Neural progenitor cell (in vitro differentiated cells): ENCODE measurements at places on chromosomes 3 and 15.

DNA sequence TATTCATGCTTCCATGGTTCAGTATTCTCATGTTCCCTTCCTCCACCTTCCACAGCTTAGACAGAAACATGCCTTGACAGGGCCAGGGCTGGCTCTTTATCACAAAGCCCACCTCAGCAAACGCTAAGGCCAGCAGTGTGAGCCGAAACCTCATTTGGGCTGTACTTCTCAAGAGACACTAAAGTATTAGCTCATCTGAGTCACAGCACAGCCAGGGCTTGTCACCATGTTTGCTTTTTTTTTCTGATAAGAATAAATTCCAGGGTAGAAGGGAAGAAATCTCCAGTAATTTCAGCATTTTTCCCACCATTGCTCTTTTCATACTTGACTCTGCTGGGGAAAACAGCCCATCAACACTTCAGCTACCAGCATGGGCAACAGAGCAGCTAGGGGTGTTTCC lies 95.4 kb downstream of the MYLK start:
- DNase-seq: no peak

DNA sequence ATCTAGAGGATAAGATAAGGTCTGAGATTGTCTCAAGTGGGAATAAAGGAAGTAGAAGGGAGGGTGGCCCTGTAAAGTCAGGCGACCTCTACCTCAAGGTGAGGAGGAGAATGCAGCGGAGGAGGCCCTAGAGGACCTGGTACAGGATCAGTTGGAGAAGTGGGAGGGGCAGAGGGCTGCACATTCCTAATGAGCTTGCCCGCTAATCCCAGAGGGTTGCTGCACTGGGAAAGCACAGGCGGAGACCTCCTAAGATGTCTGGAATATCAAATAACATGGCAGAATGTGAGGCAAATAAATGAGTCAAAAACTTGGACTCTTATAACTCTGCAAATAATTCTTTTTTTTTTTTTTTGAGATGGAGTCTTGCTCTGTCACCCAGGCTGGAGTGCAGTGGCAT lies 30.2 kb upstream of the VPS8 start:
- peak; percentile 73 for DNase-seq

DNA sequence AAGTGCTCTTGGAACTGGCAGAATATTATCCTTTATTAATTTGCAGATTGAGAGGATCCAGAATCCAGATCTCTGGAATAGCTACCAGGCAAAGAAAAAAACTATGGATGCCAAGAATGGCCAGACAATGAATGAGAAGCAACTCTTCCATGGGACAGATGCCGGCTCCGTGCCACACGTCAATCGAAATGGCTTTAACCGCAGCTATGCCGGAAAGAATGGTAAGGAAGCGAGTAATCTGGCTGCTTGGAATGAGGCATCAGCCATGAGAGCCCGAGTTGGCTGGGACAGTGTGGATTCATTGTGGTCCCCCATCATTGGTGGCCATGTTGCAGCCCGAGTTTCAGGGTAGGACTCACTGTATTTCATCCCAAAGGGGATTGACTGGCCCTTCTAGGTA lies 47.1 kb downstream of the PARP14 start:
- DNase-seq: no peak

DNA sequence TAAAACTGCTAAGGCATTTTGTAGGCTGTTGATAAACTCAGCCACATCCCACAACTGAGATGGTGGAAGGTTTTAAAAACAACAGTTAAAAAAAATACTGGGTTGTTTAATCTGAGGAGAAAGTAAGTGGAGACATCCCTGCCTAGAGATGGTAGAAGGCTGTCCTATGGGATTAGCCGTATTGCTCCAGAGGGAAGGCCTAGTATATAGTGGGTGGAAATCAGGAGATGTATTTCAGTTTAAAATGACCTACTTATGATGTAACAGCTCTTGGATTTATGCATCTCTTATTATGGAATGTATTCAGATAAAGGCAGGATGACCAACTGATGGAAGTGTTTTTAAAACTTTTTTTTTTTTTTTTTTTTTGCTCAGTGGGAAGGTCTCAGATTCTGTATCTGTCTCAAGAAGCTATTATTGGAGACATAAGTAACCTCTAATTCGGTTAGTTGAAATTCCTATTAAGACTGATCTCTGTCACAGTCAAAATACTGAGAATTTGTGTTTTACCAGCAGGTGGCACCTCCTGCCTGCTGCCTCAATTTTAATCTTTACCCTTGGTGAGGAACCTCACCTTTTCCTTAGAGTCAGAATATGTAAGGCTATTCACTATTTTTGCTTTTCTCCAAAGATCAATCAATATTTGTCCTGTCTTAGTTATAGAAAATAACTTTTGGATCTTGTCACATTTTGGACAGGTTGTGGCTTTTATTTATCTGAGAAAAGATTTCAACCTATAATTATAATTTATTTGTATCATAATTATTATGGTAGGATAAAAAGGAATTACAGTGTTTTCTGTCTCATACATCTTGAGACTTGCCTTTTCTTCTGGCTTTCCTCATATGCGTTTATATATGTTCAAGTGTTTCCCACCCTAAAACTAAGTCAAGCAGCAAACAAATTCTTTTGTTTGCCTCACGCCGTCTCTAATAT lies 63.0 kb downstream of the VPS8 start:
- DNase-seq: peak; percentile 46

DNA sequence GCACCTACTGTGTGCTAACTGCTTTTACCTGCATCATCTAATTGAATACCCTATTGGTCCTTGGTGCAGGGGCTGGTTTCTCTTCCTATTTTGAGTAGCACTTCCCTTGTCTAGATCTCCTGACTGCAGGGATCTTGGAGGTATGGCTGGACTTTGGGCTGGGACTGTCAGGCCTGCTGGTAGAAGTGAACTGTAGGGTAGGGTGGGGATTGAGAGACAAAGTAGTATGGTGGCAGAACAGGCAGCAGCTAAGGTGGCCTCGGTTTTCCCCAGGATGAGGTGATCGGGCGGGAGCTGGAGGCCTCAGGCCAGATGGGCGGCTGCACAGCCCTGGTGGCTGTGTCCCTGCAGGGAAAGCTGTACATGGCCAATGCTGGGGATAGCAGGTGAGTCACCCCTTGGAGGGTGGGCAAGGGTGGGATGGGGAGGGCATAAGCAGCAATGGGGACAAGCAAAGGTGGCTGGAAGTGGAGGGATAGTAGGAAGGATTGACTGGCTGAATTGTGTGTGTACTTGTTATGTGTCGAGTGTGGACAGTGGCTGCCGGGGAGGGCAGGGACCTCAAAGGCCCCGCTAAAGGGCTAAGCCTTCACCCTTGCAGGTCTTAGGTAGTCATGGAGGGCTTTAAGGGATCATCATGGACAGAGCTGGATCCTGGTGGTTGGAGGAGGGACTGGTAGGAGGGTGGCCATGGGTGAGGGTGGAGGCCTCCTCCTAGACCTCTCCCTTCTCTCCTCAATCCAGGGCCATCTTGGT lies 2.0 kb downstream of the PPM1M start:
- no peak for DNase-seq

DNA sequence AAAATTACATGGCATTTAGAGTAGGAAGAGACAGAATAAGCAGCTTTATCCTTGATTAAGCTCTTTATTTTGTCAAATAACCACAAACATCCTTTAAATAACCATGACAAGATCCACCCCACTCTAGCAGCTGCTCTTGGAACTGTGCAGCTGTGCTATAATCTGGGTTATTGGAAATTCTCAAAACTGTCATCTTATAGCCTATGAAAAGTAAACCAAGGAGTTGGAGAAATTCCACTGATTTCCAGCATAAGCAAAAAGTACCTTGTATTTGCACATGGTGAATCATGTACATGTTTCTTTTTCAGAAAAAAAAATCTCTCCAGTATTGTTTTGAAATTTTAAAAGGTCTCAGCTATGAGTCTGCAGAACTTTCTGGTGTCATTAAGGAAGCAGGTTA lies 88.8 kb upstream of the ABI3BP start:
- no peak for DNase-seq

GRCh38 chr15:77044228-77045042 lies 26.5 kb downstream of the TSPAN3 start:
- DNase-seq: no peak

GRCh38 chr15:81419332-81419943 lies 45.4 kb upstream of the TMC3 start:
- peak; percentile 63 for DNase-seq

DNA sequence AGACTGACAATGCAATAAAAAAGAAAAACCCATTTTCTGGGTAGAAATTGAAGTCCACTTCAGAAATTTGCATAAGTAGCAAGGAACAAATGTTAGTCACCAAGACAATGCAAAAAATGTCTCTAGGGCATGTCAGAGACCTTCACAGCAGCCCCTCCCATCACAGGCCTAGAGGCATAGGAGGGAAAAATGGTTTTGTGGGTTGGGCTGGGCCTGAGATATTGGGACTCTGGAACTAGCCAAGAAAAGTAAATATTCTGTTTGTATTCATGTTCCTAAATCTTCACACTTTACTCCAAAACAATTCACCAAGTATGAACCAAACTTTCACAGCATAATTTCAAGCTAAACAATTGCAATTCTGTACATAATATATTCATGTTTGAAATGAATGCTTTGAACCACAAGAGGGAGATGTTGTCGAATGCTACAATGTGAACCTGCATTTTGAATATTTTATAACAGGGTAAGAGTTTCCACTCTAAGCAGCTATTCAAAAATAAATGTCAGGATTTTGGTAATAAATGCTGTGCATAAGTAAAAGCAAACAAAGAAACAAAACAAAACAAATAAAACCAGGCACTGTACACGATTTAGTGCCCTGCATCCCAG lies 429.2 kb downstream of the OTOL1 start:
- DNase-seq: no peak

DNA sequence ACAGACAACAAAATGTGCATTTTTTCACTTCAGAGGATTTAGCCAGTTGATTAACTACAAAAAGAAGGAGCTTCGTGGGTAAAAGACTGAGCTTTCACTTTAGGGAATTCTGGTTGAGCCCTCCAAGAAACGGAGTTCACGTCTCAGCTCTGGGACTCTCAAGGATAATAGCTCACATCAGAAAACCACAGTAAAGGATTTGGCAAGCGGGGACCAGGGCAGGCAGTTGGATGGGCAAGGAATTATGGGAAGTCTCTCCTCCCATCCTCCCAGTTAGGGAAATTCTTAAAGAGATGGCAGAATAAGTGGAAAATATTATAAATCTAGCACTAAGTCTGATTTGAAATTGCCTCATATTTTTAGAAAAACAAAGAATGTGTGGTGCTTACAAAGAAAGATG lies 188.3 kb upstream of the EOMES start:
- no peak for DNase-seq

- no peak for DNase-seq
These were observed 828.5 kb upstream of the NECTIN3 start for GRCh38 chr3:110243081-110243480.

- no peak for DNase-seq
These were observed 38.4 kb upstream of the SLC6A11 start for GRCh38 chr3:10777627-10778026.

DNA sequence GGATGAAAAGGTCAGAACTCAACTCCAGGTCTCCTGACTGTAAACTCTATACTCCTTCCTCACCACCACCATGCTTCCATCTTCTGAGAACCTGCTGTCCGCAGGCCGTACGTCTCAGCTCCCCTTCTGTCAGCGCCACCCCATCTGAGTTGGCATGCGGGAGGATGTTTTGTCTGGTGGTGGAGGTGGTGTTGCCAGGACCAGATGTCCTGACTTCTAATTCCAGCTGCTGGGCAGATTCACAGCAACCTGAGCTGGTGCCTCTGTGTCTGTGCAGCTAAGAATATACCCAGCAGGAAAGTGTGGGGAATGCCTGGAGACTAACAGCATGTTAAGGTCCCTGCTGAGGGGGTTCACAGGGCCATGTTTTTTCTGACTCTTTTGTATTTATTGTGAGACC lies 23.2 kb downstream of the PLA1A start:
- DNase-seq: no peak

- no peak for DNase-seq
These were observed 57.6 kb upstream of the LIPC start for GRCh38 chr15:58374147-58374546.

DNA sequence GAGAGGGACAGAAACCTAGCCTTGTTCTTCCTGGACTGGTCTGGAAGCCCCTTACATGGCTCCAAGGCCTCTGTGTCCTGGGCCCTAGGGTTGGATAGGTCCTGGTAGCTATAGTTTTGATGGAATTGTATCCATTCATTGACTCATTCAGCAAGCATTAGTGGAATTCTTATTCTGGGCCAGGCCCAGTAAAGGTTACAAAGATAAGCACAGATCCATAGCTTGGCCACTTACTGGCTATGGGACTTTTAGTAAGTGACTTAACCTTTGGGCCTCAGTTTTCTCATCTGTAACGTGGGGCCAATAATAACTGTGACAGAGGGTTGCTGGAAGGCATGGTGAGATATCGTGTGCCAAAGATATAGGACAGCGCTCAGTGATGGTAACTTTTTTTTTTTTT lies 13.6 kb upstream of the DAG1 start:
- no peak for DNase-seq

DNA sequence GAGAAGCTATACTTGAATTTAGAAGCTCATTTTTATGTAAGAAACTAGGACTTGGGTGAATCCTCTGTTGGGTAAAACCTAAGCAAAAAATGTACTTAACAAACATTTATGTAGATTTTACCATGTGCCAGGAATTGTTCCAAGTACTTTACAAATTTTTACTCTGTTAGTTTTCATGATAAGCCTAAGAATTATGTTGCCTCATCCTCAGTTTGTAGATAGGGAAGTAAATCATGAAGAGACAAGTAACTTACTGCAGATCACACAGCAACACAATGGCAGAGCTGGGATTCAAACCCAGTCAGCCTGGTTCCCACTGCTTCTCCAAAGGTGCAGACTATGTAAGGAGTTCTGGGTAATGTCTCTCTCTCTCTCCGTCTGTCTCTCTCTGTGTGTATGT lies 169.9 kb downstream of the DIPK2A start:
- DNase-seq: no peak

GRCh38 chr3:97763586-97764406 lies 762 bp upstream of the ARL6 start:
- peak; percentile 39 for DNase-seq

GRCh38 chr3:71659864-71660591 lies 65.2 kb downstream of the EIF4E3 start:
- DNase-seq: no peak

DNA sequence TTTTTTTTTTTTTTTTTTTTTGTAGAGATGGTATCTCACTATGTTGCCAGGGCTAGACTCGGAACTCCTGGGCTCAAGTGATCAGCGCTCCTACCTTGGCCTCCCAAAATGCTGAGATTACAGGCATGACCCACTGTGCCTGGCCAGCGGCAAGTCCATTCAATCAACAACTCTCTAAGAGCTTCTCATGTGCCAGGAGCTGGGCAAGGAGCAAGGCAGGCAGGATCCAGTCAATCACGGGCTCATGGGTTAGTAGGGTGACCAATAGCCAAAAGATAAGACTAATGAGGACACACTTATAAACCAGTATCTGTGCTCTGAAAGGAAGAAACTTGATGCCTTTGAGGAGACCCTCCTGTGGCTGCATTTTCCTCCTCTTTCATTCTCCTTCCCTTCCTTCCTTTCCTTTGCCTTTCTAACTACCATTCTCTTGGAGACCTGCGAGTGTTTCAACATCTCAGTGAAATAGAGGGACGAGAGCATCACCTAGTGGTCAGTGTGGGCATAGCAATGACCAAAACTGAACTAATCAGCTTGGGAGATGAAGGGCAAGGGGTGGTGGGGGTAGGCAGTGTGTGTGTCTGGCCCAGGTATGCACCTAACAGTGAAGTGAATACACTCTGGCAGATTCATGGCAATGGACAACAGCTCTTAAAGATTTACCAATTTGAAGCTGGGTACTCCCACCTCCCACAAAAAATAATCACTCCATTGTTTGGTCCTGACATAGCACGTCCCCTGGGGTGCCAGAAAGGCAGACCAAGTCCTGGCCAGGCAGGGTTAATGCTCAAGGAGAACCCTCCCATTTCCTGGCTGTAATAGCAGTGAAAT lies 6.3 kb downstream of the RPP25 start:
- DNase-seq: peak; percentile 81

GRCh38 chr3:190995156-190995555 lies 132.7 kb upstream of the GMNC start:
- DNase-seq: no peak
